ENCODE measurements at places on chromosomes 13 and 19.

GRCh38 chr13:89738072-89738471 is 1609.4 kb upstream of the MIR17HG start:
- no peak for DNase-seq

- peak; percentile 95 for DNase-seq
Observed at GRCh38 chr13:114128624-114129522, 3.5 kb downstream of the RASA3 start.

DNA sequence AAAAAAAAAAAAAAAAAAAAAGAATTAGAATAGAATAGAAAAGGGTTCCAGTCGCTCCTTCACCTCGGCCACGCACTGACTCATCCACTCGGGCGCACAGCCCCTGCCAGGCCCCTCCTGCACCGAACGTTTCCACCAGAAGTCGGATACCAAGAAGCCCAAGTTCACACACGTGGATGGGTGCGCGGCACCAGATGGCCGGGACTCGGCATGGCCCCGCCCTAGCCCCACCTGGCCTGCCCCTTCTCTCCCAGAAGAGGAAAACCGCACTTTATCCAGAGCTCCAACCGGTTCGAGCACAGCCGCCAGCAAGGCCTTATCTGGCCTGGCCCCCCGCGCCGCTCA is 5.9 kb downstream of the PRR36 start:
- no peak for DNase-seq

- peak; percentile 93 for DNase-seq
Observed at GRCh38 chr19:10334588-10335351, 1.4 kb upstream of the RAVER1 start.

GRCh38 chr19:13298565-13299481 is 148.6 kb downstream of the IER2 start:
- DNase-seq, result no peak

- no peak for DNase-seq
Observed at GRCh38 chr13:40404967-40405716, 261.3 kb downstream of the FOXO1 start.

DNA sequence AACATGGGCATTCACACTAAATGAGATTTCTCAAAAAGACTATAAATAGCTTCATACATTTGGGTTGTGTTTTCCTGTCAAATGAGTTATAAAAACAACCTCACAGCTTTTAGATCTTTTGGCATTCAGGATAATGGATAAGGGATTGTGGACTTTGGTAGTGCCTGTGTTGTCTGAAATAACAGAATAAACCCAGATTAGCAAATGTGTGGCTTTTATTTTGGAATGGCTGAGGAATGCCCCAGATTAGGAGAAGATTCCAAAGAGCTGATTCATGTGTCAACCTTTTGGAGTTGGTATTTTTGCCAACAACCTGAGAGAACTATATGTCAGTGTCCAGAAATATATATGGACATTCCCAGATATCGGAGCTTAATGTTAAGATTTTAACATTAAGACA is 164.7 kb downstream of the MTUS2 start:
- no peak for DNase-seq

DNA sequence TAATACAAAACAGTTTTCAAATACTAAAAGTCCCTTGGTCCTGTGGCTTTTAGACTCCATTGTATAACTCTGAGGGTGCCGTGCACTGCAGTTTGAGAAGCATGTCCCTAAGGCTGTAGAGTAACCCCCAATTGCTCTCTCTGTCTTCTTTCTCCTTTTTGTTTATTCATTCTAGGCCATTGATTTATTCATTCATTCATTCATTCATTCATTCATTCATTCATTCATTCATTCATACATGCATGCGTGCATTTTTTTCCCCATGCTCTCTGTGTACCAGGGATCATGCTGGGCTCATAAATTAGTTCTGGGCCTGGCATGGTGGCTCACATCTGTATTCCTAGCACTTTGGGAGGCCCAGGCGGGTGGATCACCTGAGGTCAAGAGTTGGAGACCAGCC is 19.3 kb downstream of the PRR22 start:
- DNase-seq, result no peak

- DNase-seq, result no peak
Observed at GRCh38 chr19:28869459-28869858, 343.5 kb downstream of the UQCRFS1 start.

DNA sequence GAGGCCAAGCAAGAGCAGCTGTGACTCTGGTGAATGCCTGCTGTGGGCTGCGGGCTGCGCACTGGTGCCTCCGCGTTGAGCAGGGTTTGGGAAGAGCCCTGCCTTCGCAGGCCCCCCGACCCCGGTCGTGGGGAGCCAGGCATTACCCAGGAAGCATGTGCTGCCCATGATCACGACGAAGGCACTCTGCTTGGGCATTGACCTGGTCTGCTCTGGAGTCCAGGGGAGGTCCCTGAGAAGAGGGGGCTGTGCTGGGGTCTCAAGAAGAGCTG is 19.2 kb downstream of the RANBP3 start:
- no peak for DNase-seq

- DNase-seq, result peak; percentile 43
Observed at GRCh38 chr13:76677043-76677442, 209.2 kb downstream of the KCTD12 start.

DNA sequence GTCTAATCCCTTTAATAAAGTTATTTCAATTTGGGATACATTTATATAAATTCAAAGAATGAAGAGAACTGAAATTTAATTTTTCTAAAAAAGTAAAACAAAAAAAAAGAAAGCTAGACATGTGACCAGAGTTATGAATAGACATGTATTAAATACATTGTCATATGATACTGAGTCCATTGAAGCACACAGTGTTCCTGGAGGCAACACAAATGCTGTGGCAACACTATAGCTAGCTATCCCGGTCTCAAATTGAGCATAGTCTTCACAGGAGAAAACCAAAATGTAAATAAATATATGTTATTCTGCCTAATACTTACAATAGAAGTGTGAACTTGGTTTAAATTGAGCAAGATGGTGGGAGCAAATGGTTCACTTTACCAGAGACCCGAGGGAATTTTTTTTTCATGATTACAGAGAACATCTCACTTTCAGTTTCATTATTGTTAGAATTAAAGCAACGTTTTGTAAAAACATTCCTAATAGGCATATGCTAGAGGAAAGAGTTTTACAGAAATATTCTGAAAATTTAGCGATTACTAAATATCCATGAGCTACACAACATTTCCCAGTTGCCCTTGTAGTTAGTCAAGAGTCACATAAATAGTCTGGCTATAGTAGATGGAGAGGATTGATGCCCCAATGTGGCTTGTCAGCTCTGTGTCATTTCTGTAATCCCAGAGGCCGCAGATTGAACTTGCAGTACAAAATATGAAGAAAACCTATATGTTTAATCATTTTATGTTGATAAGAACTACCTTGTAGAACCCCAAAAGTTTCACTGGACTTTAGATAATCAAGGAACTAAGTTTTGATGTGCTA is 775.7 kb upstream of the SPRY2 start:
- no peak for DNase-seq

GRCh38 chr19:54684527-54684926 is 21.7 kb downstream of the LILRB4 start:
- no peak for DNase-seq

- no peak for DNase-seq
Observed at GRCh38 chr13:48560657-48561337, 27.9 kb upstream of the RCBTB2 start.

DNA sequence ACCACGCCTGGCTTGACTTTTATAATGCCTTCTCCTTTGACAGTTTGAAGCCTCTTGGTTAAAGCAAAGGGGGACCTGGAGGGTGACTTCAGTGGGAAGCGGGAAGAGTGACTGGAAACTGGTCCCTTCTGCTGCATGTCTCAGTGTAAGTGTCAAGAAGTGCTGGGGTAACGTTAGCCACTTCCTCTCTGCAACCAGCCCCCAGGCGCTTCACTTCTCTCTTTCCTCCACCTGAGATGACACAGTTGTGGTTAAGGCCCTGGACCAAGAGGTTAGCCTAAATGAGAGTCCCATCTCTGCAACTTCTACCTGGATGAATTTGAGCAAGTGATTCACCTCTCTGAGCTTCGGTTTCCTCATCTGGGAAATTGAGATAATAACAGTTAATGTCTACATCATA is 16.3 kb downstream of the LEUTX start:
- no peak for DNase-seq

- DNase-seq, result no peak
Observed at GRCh38 chr13:109100705-109101304, 471.4 kb downstream of the MYO16 start.

GRCh38 chr13:24683838-24684599 is 3.8 kb downstream of the ATP12A start:
- DNase-seq, result peak; percentile 23

GRCh38 chr13:113742445-113743120 is 16.4 kb upstream of the TMEM255B start:
- no peak for DNase-seq

DNA sequence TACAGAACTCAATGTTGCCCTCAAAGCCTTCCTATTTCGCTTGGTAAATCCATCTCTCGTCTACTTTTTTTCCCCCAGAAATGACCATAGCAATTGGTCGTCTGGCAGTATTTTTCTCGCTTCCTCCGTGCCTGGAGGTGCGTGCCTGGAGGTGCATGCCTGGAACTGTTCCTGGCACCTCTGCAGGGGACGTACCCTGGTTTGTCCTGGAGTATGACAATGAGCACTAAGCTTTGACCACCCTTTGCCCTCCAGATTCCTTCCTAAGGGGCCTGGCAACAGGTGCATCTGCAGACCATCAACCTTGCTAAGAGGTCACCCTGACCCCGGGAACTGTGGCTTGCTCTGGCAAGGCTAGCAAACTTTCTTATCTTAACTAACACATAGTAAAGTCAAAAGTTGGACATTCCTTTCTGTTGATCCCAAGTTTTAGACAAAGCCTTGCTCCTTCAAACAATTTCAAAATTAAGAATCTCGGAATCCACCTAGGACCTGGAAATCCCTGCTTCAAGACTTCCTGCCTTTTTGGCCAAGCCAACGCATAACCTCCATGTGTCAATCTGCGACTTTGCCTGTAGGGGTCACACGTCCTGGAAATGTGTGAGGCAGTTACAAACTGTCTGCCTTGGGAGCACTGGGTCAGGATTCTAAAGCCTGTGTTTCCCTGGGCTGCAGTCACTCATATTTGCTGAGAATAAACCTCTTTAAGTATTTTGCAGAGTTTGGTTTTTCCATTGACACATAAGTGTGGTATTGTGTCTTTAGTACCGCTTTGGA is 28.8 kb upstream of the TUBGCP3 start:
- peak; percentile 52 for DNase-seq

DNA sequence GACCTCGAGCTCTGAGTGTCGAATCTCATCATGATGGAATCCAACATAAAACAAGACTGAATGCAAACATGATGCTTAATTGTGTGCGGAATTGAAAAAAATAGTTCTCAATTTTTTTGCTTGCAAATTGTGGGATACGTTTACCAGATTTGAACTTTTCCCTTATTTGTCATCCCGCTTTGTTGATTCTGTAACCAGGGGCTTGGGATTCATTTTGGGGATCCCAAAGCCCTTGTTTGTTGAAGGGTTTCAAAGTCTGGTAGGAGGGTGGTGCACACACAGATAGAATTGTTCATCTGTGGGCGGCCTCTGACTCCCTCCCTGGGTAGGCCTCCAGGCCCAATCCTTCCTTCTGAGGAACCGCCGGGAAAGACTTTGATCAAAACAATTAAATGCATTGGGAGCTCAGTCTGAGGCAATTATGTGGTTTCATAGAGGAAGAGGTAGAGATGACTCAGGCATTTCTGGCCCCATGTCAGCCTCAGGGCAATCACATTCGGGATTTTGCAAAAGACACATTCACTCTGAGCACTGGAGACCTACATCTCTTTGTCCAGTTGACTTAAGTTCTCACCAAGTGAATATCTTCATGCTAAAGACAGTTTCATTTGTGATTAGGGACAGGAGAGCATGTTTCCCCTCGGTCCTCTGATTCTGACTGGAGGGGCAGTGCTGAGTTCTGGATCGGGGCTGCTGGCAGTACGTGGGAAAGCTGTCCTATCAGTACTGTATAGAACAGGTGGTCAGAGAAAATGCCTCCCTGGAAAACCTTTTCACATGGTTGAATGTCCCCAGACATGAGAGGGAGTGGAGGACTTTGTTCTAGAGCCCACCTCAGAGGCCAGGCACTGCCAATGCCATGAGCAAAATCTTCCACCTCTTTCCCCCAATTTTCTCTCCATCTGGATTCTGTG is 27.8 kb upstream of the IGFL4 start:
- peak; percentile 82 for DNase-seq

DNA sequence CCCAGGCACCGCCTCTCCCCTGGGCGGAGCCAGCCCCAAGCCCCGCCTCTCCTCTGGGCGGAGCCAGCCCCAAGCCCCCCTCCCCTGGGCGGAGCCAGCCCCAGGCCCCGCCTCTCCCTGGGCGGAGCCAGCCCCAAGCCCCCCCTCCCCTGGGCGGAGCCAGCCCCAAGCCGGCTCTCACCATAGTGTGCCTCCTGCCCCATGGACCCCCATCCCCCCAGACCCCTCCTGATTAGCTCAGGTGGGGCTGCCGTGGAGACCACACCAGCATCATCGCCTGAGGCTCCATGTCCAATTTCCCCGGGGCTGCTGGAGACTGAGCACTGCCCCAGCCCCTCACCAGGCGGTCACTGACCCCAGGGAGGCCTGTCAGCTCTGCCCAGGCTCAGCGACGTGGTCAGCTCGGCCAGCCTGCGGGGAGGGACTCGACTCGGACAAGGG is 4.2 kb upstream of the MADCAM1 start:
- no peak for DNase-seq

- peak; percentile 90 for DNase-seq
Observed at GRCh38 chr13:101529422-101529821, 76.9 kb downstream of the ITGBL1 start.
